ENCODE measurements at places on chromosomes 12 and 14.

- DNase-seq = no peak
Observed at GRCh38 chr14:50021261-50022031, 94.9 kb downstream of the VCPKMT start.

GRCh38 chr14:89298056-89298834, 118.8 kb downstream of the FOXN3 start:
- no peak for DNase-seq

DNA sequence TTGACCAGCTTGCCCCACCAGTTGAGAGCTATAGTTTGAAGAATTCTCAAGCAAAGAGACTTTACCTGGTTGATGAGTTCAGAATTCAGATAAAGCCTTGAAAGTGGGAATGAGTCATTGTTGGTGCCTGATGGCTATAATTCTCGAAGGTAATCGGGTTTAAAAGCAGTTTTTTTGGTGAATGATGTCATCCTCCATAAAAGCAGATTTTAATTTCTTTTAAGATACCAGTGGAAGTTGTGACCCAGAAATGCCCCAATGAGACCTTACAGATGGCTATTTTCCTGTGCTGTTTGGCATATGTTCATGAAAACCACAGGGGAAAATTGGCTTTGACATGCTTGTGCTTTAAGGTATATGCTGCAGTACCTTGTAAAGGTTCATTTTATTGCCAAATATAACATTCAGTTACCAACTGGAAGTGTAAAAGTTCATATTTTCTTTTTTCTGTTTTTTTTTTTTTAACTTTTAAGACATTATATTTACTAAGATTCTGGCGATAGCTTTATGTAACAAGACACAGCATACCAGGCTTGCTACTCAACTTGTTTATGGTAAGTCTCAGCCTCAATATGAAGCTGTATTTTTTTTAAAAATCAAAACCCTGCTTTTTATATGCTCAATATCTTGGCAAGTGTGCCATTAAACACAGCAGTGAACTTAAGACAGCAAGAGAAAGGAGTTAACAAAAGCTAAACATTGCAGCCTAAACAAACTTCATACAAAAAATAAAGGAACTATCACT, 119.3 kb downstream of the LMNTD1 start:
- DNase-seq = no peak

- no peak for DNase-seq
Observed at GRCh38 chr12:25332143-25332542, 81.4 kb upstream of the KRAS start.

GRCh38 chr12:42365486-42365885, 39.5 kb downstream of the PPHLN1 start:
- DNase-seq = no peak

- no peak for DNase-seq
Observed at GRCh38 chr12:59088673-59089072, 168.4 kb upstream of the LRIG3 start.

DNA sequence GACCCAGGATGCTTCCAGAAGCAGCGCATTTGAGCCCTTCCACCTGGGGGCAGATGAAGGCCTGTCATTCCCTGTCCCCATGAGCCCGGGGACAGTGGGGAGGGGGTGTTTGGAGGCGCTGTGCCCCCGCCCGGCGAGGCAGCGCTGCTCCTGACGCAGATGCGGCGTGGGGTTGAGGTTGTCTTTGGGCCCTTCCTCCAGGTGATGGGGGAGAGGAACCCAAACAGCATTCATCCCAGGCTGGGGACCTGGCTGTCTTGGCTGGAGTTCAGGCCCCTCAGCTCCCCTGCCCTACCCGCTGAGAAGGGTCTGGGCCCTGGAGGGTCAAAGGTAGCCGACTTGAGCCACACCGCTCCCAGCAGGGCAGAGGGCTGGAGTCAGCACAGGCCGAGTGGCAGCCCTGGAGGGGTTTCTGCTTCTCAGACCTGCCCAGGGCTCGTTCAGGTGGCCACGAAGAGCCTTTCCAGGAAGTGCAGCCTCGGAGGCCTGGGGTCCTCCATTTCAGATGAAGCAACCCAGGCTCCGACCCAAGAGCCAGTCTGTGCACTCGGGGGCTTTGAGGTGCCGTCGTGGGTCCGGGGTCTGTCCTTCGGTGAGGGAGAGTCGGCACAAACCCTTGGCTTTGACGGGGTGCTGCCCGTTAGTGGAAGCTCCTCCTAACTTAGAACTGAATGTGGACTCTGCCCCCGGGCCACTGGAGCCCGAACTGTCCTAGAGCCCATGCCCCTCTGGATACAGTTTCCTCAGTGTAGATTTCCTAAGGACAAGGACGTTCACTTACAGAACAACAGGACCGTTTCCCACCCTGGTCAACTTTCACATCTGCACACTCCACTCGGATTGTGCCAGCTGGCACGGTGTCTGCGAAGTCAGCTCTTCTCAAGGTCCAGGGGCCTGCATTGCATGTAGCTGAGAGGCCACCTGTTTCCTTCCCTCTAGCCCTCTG, 16.1 kb downstream of the ACADS start:
- DNase-seq = no peak

DNA sequence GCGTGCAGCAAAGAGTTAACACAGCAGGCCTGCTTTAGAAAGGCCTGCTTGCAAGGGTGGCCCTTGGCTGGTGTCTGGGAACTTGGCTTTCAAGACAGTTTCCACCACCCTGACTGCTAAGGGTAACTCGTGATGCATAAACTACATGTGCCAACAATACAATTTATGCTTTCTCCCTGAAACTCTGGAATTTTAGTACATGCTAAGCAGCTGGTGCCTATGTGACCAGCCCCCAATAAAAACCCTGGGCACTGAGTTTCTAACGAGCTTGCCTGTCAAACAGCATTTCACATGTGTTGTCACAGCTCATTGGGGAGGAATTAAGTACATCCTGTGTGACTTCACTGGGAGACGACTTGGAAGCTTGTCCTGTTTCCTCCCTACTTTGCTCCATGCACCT, 133.1 kb downstream of the SLC5A8 start:
- no peak for DNase-seq

GRCh38 chr12:6894321-6894720, 10.3 kb upstream of the LRRC23 start:
- DNase-seq = no peak

- no peak for DNase-seq
Observed at GRCh38 chr12:5742258-5742657, 202.8 kb downstream of the ANO2 start.

GRCh38 chr12:76276499-76277151, 71.6 kb downstream of the BBS10 start:
- DNase-seq = no peak

DNA sequence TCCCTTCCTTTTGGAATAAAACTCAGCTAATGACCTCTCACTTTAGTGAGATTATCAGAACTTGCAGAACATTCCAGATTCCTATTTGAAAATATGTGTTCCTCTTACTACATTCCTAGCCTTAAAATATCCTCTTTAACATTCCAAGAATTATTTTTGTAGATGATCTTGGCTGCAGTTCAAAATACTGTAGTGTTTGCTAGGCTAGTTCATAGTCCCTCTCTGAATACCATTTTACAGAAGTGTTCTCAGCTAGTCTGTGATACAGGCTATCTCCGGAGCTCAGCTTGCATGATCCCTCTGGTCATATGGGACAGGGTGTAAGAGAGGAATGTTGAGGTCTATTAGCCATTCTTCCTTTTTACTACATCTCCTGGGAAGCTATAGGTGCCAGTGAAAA, 17.6 kb upstream of the GPR33 start:
- no peak for DNase-seq

Data from suprapubic skin (tissue), 4 donors.